ENCODE measurements at places on chromosomes 4 and X. TPM values are rescaled to one million over a fixed set of nuclear protein-coding genes. Genes with fewer than 3 reads are reported as not detected.

Gene PCSK1N
- 2.0 TPM for polyA plus RNA-seq

Gene GCNA
- polyA plus RNA-seq, result 2.0 TPM

Gene FMR1NB
- polyA plus RNA-seq, result not detected

Gene AFF2
- 5.9 TPM for polyA plus RNA-seq

Gene TSPAN7
- polyA plus RNA-seq, result 46.4 TPM

Gene MBTPS2
- polyA plus RNA-seq, result 24.9 TPM

Gene RHOH
- 0.92 TPM for polyA plus RNA-seq
